ENCODE measurements at places on chromosomes 4 and X.

GRCh38 chrX:136850441-136851175 is 29.9 kb downstream of the RBMX start:
- no peaks in the 10 kb centered on the region for H3K36me3 ChIP-seq
- H3K27me3 ChIP-seq = no peaks in the 10 kb centered on the region
- no peak overlapping the region for H3K4me3 ChIP-seq
- no peak overlapping the region for H3K27ac ChIP-seq
- H3K4me1 ChIP-seq = no peaks in the 10 kb centered on the region

- peaks cover 8% of the 10 kb centered on the region for H3K36me3 ChIP-seq
- H3K27me3 ChIP-seq = no peaks in the 10 kb centered on the region
- no peak overlapping the region for H3K4me3 ChIP-seq
- no peak overlapping the region for H3K27ac ChIP-seq
Observed at GRCh38 chr4:7815981-7816380, 123.7 kb downstream of the AFAP1 start.

GRCh38 chr4:104169437-104169836 is 325.3 kb downstream of the CXXC4 start:
- no peaks in the 10 kb centered on the region for H3K36me3 ChIP-seq
- no peak for DNase-seq
- no peaks in the 10 kb centered on the region for H3K27me3 ChIP-seq
- H3K4me1 ChIP-seq = no peaks in the 10 kb centered on the region
- H3K4me3 ChIP-seq = no peak overlapping the region

DNA sequence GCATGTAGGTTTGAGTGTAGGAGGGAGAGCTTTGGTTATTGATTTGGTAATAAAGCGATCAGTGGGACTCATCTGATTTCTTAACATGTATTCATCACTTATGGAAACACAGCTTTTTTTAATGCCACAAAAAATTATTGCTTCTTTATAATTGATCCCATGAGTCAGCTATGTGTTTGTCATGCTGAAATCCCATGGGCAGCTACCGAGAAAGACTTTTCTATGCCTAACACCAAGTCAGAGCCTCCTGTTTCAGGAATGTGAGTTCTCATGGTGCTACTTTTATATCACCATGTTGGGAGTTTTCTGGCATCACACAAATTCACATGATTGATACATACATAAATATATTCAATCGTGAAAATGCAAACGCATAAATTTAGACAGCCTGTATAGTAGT is 165.7 kb downstream of the RAPGEF2 start:
- no peaks in the 10 kb centered on the region for H3K36me3 ChIP-seq
- no peaks in the 10 kb centered on the region for H3K4me1 ChIP-seq
- no peak overlapping the region for H3K4me3 ChIP-seq
- H3K27ac ChIP-seq = no peak overlapping the region
- no peak for DNase-seq
- no peaks in the 10 kb centered on the region for H3K27me3 ChIP-seq

- H3K4me3 ChIP-seq = no peak overlapping the region
- no peak overlapping the region for H3K27ac ChIP-seq
- no peaks in the 10 kb centered on the region for H3K4me1 ChIP-seq
- no peaks in the 10 kb centered on the region for H3K36me3 ChIP-seq
Observed at GRCh38 chr4:144723471-144723870, 77.5 kb downstream of the HHIP start.

DNA sequence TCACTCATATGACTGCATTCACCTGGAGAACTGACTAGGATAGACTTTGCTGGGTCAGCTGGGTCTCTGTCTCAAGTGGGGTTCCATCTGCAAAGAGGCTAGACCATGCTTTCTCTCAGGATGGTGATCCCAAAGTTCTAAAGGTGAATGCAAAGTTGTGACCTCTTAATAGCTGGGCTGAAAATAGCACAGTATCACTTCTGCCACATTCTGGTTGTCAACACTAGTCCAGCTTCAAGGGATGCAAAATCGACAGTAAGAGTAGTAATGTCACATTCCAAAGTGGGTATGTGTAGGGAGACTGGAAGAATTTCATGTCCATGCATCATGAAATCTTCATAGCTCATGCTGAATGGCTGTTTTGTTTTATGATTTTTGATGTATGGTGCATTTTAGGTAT is 414.6 kb downstream of the PCDH7 start:
- no peak overlapping the region for H3K4me3 ChIP-seq
- H3K27me3 ChIP-seq = no peaks in the 10 kb centered on the region

- no peaks in the 10 kb centered on the region for H3K27me3 ChIP-seq
- no peaks in the 10 kb centered on the region for H3K36me3 ChIP-seq
- no peaks in the 10 kb centered on the region for H3K4me1 ChIP-seq
- DNase-seq = no peak
Observed at GRCh38 chr4:73538162-73538561, 56.6 kb downstream of the AFM start.

DNA sequence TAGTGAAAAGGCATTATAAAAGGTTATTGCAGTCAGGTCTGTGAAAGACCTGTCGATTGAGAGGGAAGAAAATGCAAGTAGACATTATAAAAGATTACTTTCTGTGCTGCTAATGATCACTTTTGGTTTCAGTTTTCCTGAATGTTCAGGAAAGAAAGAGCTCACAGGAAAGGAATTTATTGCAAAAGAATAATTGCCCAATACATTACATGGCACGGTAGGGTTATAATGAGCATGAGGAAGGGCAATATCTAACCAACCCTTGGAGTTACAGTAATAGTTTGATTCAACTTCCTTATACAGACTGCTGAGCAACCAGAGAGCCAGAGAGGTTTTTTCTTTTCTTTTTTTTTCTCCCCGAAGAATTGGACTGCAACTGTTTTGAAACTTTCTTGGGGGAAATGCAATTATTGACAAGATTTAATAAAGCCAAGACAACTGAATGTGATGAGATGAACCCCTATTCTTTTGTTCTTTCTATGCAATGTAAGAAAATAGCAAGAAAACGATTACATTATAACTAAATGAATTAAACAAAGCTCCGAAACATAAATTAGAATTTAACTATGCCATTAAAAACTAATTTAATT is 247.0 kb downstream of the C4orf33 start:
- H3K4me1 ChIP-seq = no peaks in the 10 kb centered on the region
- H3K27ac ChIP-seq = no peak overlapping the region
- H3K36me3 ChIP-seq = no peaks in the 10 kb centered on the region
- DNase-seq = no peak
- no peaks in the 10 kb centered on the region for H3K27me3 ChIP-seq

DNA sequence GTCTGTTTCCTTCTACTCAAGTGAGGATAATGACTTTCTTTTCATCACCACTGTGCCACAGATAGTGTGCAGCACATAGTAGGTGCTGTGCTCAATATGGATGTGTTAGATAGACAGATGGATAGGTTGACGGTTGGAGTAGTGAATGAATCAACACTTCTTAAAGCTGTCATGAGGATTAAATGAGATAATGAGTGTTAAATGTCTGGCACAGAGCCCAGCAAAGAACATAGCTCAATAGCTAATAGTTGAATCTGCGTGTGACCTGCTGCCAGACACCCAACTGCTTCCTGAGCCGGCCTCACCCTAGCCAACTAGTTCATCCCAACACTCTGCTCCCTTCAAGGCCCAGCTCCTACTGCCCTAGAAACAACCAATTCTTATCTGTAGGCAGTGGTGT is 67.7 kb upstream of the PJA1 start:
- no peak overlapping the region for H3K27ac ChIP-seq
- no peaks in the 10 kb centered on the region for H3K4me1 ChIP-seq
- no peak overlapping the region for H3K4me3 ChIP-seq
- no peaks in the 10 kb centered on the region for H3K27me3 ChIP-seq

- no peak for DNase-seq
- no peak overlapping the region for H3K27ac ChIP-seq
- H3K36me3 ChIP-seq = no peaks in the 10 kb centered on the region
- H3K4me3 ChIP-seq = no peak overlapping the region
- no peaks in the 10 kb centered on the region for H3K27me3 ChIP-seq
- H3K4me1 ChIP-seq = no peaks in the 10 kb centered on the region
Observed at GRCh38 chr4:135201081-135201480, 999.5 kb upstream of the PABPC4L start.

DNA sequence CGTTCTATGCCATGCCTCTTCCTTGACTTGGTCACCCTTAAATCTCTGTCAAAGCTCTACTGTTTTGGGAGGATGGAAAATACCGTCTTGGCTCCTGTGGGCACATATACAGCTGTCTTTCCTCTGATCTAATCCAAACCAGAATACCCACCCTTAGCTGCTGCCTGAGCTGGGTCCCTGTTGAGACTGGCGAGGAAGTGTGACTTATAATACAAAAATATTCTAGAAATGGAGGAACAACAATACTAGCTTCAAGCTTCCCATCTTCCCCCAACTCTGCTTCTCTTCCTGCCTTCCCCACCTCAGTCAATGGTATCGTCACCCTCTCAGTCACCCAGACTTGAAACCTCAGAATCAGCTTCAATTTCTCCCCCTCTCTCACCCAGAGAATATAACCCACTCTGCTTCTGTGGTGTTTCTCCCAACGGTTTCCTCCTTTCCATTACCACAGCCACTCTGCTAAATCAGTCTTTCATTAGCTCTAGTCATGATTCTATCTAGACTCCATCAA is 599 bp upstream of the IL2RG start:
- H3K4me1 ChIP-seq = peaks cover 38% of the 10 kb centered on the region
- H3K36me3 ChIP-seq = peaks cover 30% of the 10 kb centered on the region
- no peaks in the 10 kb centered on the region for H3K27me3 ChIP-seq
- peak overlapping the region; percentile 98 for H3K27ac ChIP-seq
- peak overlapping the region; percentile 99 for H3K4me3 ChIP-seq

DNA sequence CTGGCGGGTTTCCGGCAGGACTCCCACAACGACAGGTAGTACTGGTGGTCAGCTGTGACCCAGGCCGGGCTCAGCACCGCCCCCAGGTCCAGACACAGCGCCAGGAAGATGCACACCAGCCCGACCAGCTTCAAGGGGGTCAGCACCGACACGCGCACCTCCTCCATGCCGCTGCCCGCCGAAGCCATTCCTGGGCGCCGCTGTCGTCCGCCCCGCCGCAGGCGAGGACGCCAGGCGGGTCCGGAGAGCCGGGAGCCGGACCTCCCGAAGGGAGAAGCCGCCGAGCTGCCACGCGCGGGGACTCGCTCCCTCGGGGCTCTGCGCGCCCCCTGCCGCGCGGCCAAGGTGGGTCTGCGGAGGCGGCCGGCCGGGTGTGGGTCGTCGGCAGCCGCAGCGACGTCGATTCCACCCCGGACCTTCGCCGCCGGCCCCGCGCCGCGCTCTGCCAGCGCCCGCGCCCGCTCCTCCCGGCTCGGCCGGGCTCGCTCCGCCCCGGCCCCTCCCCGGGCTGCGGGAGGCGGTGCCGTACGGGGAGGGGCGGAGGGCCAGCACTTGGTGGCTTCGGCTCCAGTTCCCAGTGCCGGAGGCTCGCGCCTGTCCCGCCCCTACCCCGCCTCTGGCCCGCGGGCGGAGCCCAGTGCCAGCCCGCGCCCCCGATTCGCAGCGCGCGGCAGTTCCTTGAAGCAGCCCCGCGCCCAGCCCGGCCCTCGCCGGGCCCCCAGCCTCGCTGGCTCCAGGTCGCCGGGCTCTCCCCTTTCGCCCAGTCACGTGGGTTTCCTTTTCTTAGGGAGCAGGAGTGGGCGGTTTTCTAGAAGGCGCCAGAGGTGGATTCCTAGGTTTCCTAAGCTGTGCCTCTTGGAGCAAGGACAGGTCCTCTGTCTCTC is at the start of gene TMEM47:
Gene TMEM47 (minus strand): TSS at position 444 of the 884 bp plus-strand sequence. CDS start 256 bp downstream, at position 188.
- no peak within 1 kb of the TSS for H3K27ac ChIP-seq
- H3K36me3 ChIP-seq = no peaks in the 10 kb centered on the region
- no peak within 1 kb of the TSS for H3K4me3 ChIP-seq
- no peaks in the 10 kb centered on the region for H3K4me1 ChIP-seq

- H3K4me1 ChIP-seq = peaks cover 3% of the 10 kb centered on the region
- no peak overlapping the region for H3K27ac ChIP-seq
- DNase-seq = no peak
- no peaks in the 10 kb centered on the region for H3K36me3 ChIP-seq
- H3K4me3 ChIP-seq = no peak overlapping the region
- no peaks in the 10 kb centered on the region for H3K27me3 ChIP-seq
Observed at GRCh38 chr4:7900334-7900909, 39.2 kb downstream of the AFAP1 start.

- H3K27ac ChIP-seq = no peak overlapping the region
- no peaks in the 10 kb centered on the region for H3K4me1 ChIP-seq
- H3K36me3 ChIP-seq = no peaks in the 10 kb centered on the region
- no peaks in the 10 kb centered on the region for H3K27me3 ChIP-seq
- no peak for DNase-seq
- H3K4me3 ChIP-seq = no peak overlapping the region
Observed at GRCh38 chrX:22634083-22634482, 361.4 kb downstream of the CBLL2 start.

DNA sequence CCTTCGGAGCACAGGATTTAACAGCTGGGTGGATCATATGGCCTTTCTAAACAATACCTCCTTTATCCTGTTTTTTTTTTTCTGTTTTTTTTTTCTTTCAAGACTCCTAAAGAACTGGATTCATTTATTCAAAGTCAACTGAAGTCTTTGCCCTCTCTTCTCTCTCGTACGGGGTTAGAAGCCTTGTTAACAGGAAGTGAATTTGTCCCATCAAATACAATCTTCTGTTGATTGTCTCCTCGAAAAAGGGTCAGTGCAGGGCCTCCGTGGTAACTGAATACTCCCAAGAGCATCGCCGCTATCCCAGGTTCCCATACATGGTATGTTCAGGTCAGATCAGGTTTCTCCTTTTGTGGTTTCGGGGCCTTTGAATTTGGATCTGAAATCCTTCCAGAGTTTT is 1.8 kb upstream of the TMEM128 start:
- H3K4me1 ChIP-seq = peaks cover 16% of the 10 kb centered on the region
- peaks cover 6% of the 10 kb centered on the region for H3K36me3 ChIP-seq
- H3K4me3 ChIP-seq = no peak overlapping the region
- H3K27me3 ChIP-seq = no peaks in the 10 kb centered on the region

DNA sequence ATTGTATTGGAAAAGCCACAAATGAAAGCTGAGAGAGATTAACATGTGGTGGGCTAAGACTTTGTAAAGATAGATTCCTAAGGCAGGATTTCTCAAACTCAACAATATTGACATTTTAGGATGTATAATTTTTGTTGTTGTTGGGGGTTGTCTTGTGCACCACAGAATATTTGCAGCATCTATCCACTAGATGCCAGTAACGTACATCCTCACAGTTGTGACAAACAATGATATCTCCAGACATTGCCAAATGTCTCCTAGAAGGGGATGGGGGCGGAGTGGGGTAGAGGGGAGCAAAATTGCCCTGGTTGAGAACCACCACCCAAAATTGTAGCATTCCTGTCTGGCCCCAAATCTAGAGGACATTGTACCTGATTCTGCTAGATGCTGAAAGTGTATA is 14.7 kb upstream of the CBR4 start:
- H3K27me3 ChIP-seq = no peaks in the 10 kb centered on the region
- H3K4me1 ChIP-seq = no peaks in the 10 kb centered on the region
- no peak overlapping the region for H3K4me3 ChIP-seq
- H3K27ac ChIP-seq = no peak overlapping the region
- no peaks in the 10 kb centered on the region for H3K36me3 ChIP-seq
- no peak for DNase-seq

GRCh38 chrX:103442536-103442901 is 66.2 kb downstream of the BEX3 start:
- no peaks in the 10 kb centered on the region for H3K27me3 ChIP-seq
- H3K4me1 ChIP-seq = no peaks in the 10 kb centered on the region
- no peak for DNase-seq
- no peak overlapping the region for H3K27ac ChIP-seq
- H3K4me3 ChIP-seq = no peak overlapping the region

- no peaks in the 10 kb centered on the region for H3K4me1 ChIP-seq
- no peak for DNase-seq
- no peak overlapping the region for H3K27ac ChIP-seq
- no peak overlapping the region for H3K4me3 ChIP-seq
- no peaks in the 10 kb centered on the region for H3K27me3 ChIP-seq
Observed at GRCh38 chr4:151142758-151143157, 43.3 kb downstream of the RPS3A start.

Data from CD8-positive, alpha-beta memory T cell (primary cell).